Stimulated activated CD4-positive, alpha-beta T cell treated with anti-CD3 and anti-CD28 coated beads, Interleukin-1b, Interleukin-23, amount 100 ng/mL, for 24 hours (primary cell): ENCODE measurements at places on chromosomes 3 and 15.

DNA sequence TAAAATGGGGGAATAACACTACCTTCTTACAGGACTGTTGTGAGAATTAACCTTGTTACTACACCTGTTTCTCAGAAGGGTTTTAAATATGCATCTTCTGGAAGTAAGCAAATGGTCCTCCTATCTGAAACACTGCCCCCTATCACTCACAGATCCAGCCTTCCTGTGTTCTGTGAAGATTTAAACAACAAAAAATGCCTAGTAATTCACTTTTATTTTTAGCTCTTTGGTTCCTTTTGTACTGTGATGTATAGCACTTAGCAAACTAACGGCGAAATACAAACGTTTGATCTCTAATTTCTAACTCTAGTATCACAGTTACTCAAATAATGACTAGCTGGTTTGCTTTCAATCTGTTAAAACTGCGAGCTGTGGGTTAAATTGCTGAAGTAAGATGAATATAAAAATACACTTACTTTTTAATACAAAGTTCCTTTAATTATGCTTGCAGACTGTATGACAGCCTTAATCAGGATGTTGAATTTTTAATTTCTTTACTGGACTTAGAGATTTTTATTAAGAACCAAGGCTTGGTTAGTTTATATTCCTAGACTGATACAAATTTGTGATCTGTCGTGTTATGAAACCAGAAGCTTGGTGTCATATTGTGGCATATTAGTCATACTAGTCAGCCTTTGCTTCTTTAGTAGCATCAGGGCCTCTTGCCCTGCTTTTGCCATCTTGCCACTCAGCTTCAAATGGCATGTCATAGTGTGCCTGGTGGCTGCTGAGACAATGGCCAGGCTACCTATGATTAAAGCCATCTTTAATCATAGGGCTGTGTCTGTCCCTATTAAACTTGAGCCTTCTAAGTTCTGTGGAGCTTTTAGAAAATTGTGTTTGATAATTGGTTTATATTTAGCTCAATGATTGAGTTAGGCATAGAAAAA lies 9.2 kb downstream of the EIF3J start:
- DNase-seq = peak; percentile 37

DNA sequence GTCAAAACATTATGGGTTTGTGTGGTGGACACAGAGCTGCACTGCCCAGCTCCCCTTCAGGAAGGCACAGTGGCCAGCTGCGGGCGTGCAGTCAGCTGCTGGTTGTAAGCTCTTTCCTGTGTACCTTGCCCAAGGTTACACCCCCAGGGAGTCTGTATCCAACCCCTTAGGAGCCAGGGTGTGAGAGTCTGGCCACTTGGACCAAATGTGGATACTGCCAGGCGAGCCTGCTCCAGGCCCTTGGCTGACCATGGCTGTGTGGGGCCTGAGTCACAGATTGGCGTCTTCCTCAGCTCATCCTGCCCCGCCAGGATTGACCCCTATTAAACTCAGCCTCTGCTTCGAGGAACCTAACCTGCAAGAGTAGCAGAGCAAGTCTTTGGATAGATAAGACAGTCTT lies 56.9 kb downstream of the ABHD5 start:
- no peak for DNase-seq

DNA sequence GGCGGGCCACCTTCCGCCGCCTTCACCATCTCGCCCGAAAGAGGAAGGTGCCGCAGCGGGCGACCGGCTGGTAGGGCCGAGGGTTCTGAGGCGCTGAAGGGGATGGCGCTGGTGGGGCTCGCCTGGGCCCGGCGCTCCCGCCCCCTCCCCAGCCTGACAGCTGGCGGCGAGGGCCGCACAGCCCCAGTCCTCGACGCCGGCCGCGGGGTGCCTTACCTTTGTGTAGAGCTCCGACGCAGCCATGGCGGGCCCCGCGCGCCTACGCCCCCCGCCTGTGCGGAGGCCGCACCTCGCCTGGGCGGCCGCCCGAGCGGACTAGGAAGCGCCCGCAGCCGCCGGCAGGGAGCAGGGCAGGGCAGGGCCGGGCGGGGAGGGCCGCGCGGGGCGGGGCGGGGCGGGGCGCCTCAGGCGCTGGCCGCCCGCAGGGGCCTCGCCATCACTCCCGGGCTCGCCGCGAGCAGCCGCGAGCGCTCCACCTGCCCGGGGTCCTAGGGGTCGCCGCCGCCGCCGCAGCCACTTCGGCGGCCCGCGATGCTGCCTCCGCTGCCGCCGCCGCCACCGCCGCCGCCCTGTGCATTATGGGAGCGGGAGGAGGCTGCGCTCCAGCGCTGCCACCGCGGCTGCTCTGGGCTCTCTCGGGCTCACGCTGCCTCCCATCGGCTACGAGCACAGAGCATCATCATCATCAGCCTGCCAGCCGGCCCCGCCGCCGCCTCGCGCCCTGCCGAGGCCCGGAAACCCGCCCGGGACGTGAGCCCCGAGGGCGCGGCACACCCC lies at the start of gene MYO5A:
Gene MYO5A (minus strand): TSS at position 317 of the 777 bp plus-strand sequence. CDS start 74 bp downstream, at position 243.
- DNase-seq = peak; percentile 52

- no peak for DNase-seq
These were observed 25.3 kb downstream of the NCEH1 start for GRCh38 chr3:172685331-172686214.

DNA sequence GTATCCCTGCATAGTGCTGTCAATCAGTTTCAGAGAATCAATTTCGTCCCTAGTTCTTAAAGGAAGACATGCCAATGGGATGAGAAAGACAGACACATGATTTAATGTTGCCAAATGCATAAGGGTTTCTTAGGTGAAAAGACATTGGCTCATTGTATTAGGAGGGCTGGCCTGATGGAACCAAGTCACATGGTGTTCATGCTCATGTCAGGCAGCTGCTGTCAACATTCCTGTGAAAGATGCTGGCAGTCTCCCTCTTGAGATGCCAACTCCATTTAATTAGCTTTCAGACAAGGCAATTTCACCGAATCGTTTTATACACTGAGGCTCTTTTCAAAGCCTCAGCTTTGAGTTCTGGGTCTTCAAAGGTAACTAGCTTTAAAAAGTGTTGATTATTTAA lies 16.1 kb upstream of the IL1RAP start:
- no peak for DNase-seq

- no peak for DNase-seq
These were observed 57.3 kb upstream of the DPH6 start for GRCh38 chr15:35603301-35603700.

DNA sequence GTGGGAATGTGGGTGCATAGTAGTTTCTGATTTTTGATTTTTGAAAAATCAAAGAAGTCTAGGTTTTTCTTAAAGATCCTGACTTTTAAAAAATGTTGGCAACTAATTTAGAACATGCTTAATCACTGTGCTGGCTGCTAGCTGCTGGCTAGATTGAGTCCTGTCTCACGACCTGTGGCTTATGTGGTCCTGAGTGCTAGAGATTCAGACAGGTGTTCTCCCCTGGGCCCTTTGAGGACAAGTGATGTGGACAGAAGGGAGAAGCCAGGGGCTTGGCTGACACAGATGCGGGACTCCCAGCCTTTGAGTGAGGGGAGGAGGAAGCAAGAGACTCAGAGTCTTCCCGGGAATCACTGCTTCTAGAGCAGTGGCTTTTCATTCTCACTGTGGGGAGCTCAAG lies 47.5 kb downstream of the CORO2B start:
- DNase-seq = no peak

GRCh38 chr3:83807511-83807910 lies 1151.3 kb upstream of the CADM2 start:
- DNase-seq = no peak

- DNase-seq = no peak
These were observed 18.9 kb downstream of the ILDR1 start for GRCh38 chr3:122003112-122003511.

DNA sequence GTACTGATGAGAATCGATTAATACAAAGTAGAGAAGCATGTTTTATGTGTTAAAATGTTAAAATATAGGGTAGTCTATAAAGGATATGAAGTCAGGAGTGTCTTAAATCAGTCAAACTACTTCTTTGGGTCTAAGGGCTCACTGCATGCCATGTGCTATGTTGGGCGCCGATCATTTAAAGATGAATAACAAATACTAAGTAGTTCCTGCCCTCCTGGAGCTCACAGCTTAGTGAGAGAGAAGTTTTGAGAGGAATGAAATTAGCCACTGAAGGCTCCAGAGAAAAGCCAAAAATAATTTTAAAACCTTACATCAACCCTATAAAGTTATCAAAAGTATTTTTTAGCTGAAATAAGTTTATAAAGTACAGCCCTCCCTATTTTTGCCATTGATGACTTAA lies 44.5 kb downstream of the BLM start:
- DNase-seq = no peak

DNA sequence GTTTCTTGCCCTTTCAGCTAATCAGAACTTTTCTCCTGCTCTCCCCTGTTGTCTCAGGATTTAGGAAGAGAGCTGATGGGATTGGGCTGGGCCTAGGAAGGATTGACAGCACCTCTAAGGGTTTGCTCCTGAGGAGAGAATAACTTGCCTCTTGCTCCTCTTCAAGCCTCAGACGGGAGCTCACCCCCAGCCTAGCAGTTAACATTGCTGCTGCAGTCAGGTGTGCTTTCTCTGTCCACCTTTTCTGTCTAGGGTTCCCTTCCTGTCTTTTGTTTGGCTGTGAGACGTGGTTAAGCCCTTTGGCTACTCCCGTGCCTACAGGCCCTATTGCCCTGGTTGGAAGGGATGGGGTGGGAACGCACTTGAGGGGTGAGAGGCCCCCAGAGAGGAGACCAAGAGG lies 20.1 kb downstream of the TMEM108 start:
- no peak for DNase-seq

GRCh38 chr3:141812586-141812985 lies 49.4 kb downstream of the GRK7 start:
- no peak for DNase-seq

DNA sequence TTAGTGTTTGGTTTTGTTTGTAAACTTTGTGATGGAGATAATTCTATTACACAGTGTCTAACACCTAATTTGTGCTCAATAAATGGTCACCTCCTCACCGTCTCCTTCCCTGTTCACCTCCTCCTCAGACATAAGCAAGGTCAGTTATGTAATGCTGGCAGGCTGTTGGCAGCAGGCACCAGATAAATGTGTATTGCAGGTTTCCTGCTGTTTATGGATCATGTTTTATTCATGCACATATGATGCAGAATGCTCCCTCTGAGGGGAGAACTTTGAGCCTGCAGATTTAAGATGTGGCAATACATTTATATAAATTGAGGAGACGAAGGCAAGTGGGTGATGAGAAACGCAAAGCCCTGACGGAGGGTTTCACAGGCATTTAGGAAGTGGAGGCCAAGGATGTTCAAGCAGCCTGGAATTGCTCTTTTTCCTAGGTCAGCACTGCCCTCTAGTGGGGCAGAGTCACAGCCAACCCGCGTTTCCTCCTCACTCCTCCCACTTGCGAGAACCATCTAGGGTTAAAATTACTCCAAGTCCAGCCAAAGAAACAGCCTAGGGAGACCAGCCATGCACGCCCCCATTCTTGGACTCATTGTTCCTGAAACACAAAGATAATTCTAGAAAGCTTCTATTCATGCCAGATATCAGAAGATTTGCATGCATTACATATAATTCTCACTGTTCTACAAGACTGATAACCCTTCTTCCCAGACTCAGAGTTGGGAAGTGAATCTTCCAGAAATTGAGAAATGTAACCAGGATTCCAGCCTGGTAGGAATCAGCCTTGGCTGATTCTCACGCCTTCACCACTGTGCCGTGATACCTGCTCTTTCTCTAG lies 228.7 kb downstream of the SLCO3A1 start:
- DNase-seq = no peak

DNA sequence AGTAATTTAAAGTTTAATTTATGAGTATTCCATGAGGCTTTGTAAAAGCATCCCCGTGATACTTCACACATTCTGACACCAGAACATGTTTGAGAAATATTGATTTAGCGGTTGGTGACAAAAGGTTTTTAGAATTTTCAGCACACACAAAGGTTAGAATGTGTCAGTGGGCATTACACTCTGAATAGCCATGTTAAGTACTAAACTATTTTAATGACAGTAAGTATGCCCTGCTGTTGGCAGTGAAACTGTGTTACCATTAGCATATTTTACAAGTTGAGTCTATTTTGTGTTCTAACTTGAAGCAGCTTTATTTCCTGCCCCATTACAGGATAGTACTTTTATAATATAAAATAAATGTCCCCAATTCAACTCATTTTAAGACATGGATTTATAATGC lies 66.5 kb downstream of the ADAMTSL3 start:
- no peak for DNase-seq

DNA sequence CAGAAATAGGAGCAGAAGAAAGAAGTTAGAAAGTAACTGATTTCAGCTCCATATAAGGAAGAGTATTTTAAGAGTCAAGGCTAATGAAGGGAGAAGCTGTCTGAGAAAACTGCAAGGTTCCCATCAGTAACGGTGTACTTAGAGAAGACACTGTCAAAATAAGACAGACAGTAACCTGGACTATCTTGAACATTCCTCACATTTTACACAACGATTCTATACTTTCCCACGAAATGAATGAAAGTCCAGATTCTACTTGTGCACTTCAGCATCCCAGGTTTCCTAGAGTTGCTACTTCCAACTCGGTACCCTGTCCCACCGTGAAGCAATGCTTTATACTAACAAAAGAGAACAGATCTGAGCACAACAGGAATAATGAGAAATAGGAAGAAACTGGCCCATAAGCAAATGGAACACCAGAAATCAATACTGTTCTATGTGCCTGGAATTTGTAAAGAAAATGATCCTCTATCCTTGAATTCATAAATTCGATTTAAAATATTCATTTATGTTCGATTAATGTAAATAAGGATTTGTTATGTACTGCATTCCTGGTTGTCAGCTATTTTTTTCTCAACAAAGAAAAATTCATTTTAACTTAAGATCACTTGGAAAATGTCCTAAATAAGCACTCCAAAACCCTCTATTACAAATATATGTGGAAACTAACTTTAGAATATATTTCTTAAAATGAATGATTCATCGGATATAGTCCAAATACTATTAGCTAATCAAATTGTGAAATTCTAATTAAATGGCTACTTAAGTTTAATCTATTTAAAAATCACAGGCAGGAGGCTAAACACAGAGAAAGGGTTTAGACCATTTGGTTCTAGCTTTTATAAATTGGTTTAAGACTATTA lies 1.5 kb downstream of the C3orf70 start:
- DNase-seq = no peak

DNA sequence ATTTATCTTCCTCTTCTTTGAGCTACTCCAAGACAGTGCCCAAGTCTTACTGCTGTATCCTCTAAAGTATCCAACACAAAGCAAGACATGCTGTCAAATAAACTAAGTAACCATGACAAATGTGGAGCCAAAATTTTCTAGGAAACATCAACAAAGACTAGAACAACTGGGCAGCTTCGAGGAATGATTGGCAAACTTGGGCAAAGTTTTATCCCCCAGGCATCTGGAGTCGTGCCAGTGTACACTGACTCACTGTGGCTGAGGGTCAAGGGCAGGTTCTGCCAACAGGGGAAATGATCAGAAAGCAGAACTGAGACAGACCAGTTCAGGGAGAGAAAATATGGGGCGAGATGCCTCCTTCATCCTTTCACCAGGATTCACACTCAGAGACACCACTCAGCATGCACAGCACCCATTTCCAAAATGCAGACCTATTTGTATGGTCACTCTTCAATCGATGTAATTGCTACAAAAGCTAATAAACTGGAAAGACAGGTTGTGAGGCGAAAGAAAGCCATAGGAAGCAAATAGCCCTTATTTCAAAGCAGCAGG lies 65.8 kb downstream of the MB21D2 start:
- DNase-seq = no peak
